ENCODE measurements at places on chromosomes 6 and 20. TPM values are rescaled to one million over a fixed set of nuclear protein-coding genes. Genes with fewer than 3 reads are reported as not detected.

The PI16 gene
- 22.5 TPM for total RNA-seq

The BMP5 gene
- not detected for total RNA-seq

The SPATS1 gene
- total RNA-seq: not detected

The SLC4A11 gene
- total RNA-seq: 1.2 TPM

The FAM209B gene
- total RNA-seq: 0.51 TPM

The FAM217A gene
- total RNA-seq: not detected

The ZBTB24 gene
- 6.3 TPM for total RNA-seq

The C20orf173 gene
- total RNA-seq: not detected

The FGD2 gene
- total RNA-seq: 32.6 TPM

The HRH3 gene
- total RNA-seq: not detected

The MUC22 gene
- total RNA-seq: not detected

The CCN6 gene
- not detected for total RNA-seq

The OPRM1 gene
- not detected for total RNA-seq

The POM121L2 gene
- total RNA-seq: not detected

The ZC2HC1B gene
- not detected for total RNA-seq

The SLC17A2 gene
- not detected for total RNA-seq

The CNKSR3 gene
- total RNA-seq: 9.9 TPM

The CD24 gene
- total RNA-seq: 2.1 TPM

The ZMYND8 gene
- 23.1 TPM for total RNA-seq

The RBM24 gene
- total RNA-seq: 1.3 TPM

The XRN2 gene
- 55.1 TPM for total RNA-seq

The TMC2 gene
- 0.22 TPM for total RNA-seq

The MYB gene
- total RNA-seq: 0.16 TPM

The BNIP5 gene
- total RNA-seq: not detected

The BIRC7 gene
- 0.35 TPM for total RNA-seq

Data from mesenteric fat pad (tissue), 1 donor.